ENCODE measurements at places on chromosomes 3 and 15.

DNA sequence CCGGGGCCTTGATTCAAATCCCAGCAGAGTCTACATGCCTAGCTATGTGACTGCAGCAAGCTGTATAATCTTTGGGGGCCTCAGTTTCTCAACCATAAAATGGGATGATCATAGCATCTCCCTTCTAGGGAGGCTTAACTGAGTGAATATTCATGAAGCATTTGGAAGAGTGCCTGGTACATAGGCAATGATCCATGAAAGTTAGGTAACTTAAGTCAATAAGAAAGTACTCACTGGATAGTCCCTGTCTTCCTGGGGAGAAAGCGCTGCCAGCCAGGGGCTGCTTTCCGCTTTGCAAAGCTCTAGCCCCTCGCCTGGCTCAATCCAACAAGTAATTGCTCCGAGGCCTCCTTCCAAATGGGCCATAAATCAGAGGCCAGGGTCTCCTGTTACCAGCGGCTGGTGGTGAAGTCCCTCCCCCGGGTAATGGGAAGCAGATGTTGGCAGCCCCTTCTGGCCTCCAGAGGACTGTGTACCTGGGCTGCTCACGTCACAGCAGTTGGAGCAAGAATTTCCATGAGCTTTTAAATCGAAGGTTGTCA is 521.9 kb upstream of the PROK2 start:
- DNase-seq: no peak

- peak; percentile 88 for DNase-seq
Observed at GRCh38 chr3:191383124-191383523, 52.8 kb upstream of the UTS2B start.

GRCh38 chr3:184526088-184526433 is 35.5 kb upstream of the EPHB3 start:
- peak; percentile 20 for DNase-seq

DNA sequence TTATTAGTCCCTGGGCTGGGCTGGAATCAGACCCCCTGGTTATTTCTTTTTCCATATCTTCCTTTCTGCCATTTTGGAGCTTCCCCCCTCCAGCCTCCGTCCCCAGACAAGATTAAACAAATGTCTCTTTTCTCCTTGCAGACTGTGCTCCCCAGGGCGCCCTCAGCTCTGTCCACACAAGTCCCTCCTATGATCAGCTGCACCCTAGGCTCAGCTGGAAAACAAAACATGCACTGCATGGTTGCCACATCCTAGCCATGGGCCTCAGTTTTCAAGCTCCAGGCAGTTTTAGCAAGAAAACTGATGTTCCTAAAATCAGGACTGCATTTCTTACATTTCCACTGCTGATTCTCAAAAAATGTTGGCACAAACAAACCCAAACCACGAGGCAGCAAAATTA is 23.5 kb upstream of the RFTN1 start:
- DNase-seq: no peak

Measured in myocyte (in vitro differentiated cells).